ENCODE measurements at places on chromosomes 5 and 9.

DNA sequence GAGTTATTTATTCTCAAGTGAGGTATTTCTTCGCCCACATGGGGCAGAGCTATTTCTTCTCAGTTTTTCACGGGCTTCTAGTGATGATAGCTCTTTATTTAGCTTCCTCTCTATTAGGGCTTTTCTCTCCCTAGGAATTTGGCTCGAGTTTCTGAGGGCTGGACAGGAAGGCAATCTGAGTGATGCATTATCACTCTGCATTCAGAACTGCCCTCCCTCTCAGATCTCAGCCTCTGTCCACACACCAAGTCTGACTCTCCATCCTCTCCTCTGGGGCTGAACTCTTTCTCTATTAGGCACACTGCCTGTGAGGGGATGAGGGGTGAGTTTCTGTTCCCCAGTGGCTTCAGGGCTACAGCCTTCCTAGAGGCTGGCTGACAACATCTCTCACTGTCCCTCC, 14.9 kb upstream of the SCAMP1 start:
- no peak for DNase-seq

DNA sequence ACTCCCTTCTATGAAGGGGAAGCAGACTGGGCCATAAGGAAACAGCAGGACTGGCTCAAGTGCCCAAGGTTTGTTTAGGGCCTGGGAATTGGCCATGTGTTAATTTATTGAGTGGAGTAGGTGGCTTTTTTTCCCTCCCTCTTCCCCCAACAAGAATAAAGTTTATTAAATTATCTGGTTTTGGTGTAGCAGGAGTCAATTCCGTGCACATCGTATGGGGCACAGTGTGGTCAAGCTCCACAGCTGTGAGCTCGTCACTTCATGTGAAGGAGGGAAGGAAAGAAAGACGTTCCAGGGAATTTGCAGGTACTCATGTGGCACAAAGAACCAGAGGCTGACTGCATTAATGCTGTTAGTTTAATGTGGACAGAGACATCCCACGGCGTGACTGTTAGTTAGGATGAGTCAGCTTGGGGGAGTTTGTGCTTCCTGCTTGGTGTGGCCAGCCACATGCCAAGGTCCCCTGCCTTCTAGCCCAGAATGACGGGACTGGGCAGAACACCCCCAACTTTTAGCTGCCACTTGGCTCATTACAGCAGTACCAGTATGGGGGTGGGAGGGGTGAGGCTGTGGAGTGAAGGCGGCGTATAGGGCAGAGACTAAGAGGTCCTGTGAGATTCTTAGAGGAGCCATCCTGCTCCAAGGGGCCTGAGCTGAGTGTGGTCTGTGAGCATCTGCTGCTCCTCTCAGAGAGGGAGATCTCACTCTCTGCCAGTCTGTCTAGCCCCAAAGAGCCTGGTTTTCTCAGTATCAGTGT, 33.2 kb downstream of the CSF1R start:
- DNase-seq: no peak

GRCh38 chr5:42756606-42757601, at the start of gene CCDC152:
Gene CCDC152, plus strand, starts transcription at chr5:42756818. Its CDS starts 2,304 bp downstream, at chr5:42759122.
- peak; percentile 59 for DNase-seq

- DNase-seq: no peak
Observed at GRCh38 chr5:119396030-119396664, 40.3 kb downstream of the TNFAIP8 start.

- DNase-seq: no peak
Observed at GRCh38 chr9:36136894-36137391, 410 bp downstream of the GLIPR2 start.

DNA sequence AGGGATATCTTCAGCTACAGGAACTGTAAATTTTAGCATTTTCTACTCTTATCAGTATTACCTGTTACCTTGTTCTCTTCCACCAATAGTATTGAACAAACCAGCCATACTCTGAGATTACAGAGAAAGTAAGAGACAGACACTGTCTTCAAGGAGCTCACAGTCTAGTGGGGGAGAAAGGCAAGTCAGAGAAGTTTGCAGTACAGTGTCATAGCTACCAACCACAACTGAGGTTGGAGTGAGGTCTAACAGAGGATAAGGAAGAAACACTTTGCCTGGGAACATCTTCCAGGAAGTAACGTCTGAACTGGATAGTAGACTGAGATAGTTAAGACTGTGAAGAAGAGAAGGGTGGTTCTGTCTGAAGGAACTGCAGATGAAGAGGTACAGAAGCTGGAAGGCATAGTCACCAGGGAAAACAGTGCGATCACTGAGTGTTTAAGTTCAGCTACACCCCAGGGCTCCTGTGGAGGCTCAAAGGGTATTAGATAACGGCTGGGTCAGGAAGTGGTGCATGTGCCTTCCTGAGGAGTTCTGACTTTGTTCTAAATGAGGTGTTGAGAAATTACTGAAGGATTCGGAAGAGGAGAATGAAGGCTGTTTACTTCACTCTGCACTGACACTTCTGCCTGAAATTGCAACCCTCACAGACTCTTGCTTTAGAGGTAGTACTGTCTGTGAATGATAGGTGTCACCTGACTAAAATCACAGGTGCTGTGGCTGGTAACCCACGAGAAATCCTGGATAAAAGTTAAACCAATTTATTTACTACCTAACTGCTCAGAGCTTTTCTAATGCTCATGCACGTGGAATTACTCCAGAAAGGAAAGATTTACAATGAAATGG, 841.6 kb downstream of the MAT2B start:
- DNase-seq: no peak

DNA sequence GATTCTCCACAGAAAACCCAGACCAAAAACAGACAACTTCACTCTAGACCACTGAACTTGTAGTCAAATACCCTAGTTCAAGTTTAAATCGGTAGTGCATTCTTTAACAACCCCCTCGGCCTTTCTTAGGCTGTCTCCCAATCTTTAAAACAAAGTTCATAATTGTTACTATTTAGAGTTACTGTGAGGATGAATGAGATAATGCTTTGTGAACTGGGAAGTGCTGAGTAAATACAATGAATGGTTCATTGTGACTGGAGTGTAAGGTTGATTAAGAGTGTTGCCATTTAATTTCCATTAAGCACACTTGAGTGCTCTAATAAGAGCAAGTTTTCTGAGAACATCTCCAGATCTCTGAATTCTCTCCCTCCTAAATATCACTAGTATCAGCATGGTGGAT, 228.8 kb upstream of the PIK3R1 start:
- DNase-seq: no peak

DNA sequence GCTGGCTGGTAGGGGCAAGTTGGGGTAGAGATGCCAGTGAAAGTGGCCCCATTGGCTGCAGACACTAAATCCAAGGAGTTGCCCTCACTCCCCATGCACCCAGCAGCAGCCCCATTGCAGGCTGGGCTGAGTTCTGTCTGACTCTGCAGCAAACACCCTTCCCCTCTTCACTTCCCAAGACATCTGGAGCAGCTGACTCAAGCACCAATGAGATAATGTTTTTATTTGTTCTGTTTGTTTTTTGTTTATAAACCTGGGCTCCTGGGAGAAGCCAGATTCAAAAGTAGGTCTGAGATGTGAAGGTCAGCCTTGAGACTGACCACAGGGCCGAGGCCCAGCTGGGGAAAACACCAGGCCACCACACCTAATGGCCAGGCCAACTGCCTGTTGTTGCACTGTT, 545.9 kb upstream of the KLF4 start:
- DNase-seq: no peak

DNA sequence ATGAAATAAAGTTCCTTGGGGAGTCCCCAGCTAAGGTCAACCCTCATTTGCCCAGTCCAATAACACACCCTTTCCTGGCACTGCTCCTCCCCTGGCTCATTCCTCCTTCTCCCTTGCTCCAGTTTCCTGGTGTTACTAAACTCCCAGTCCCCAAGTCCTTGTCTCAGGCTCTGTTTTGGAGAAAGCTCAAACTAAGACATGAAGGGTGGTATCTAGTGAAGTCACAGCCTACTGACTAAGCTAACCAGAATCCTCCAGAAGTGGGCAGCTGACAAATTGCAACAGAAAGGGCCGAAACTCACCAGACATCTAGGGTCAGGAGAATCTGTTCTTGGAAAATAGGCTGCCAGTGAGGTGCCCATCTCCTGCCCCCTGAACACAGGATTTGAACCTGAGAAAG, 118.7 kb upstream of the NEK6 start:
- DNase-seq: no peak

- no peak for DNase-seq
Observed at GRCh38 chr5:172918421-172919371, 40.5 kb upstream of the RPL26L1 start.

DNA sequence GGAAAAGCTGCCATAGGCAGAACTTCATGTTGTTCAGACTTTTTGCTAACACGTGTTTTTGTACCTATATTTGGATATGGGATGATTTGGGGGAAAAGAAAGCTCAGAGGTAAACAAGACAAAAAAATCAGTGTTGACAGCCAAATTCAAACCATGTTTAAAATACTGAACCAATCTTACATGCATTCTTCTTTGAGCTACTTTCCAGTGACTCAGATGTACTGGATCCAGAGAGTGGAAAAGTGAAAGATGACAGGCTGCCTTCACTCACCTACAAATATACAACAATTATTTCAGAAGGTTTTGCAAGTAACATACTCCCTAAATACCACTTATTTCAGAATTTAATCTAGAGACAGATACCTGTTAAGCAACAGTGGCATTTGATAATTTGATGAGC, 165.7 kb downstream of the MPDZ start:
- no peak for DNase-seq

DNA sequence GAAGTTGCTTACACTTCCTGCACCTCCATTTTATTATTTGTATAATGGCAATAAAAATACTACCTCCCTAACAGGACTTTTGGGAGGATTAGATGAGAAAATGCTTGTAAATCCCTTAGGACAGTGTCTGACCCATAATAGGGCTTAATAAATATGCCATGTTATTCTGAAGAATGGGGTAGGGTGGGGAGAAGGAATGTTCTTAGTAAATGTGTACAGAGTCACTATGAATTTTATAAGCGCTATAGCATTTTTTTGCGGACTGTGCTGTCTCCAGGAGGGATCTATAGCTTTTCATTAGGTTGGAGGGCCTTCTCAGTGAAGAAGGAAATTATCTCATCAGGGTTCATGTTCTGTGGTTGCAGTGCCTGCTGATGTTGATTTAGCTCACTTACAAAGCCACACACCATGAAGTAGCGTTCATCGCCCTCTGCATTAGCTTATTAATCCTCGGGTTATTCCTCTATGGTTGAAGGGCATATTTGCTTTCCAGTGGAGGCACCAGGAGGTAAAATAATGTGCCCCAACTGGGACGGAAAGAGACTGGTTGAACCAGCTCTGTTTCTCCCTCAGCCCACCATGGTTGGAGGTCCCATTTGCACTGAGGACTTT, 497.1 kb downstream of the ARHGEF28 start:
- DNase-seq: no peak

DNA sequence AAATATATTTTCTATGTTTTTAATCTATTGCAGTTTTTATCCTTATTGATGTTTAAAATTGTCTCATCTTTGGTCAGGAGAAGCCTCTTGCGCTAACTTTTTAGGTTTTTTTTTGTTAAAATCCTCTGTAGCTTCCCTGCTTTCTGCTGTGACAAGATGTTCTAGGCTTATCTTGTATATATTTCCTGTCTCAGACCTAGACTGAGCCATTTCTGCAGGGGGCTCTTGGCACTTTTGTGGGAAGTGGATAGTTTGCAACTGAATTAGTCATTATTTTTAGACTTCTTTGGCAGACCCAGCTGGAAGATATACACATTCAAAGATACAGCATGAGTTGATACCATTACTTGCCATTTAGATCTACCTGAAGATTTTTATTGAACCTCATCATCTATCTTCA, 28.8 kb downstream of the TCERG1 start:
- no peak for DNase-seq

GRCh38 chr5:180133060-180133459, 61.5 kb upstream of the RNF130 start:
- DNase-seq: no peak

DNA sequence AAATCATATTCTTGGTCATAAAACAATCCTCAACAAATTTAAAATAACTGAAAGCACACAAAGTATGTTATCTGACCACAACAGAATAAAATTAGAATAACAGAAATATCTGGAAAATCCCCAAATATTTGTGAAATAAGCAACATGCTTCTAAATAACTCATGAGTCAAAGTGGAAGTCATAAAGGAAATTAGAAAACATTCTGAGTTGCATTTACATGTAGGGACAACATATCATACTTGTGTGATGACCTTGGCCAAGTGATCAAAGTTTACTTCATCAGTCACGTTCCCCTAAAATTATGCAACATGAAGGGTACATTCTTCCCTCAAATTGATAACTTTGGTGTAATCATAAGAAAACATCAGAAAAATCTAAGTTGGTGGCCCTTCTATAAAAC, 64.7 kb downstream of the CSF2 start:
- no peak for DNase-seq

- no peak for DNase-seq
Observed at GRCh38 chr5:128762661-128763306, 202.5 kb upstream of the SLC27A6 start.

DNA sequence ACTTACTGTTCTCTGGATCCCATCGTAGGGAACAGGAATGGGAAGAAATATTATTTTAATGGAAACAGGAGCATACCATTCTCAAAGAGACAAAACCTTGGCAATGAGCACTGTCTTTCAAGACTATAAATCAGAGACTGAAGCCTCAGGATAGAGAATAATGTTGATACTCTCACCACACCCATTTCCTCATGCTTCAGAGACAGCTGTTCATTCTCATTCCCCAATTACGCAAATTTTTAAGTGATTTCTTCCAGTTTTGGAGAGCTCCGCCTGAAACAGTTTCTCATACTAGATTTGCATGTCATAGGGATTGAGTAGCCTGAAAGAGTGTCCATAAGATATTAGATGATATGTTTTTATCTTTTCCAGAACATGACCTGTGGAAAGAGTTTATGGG, 290.5 kb upstream of the RASA1 start:
- no peak for DNase-seq

DNA sequence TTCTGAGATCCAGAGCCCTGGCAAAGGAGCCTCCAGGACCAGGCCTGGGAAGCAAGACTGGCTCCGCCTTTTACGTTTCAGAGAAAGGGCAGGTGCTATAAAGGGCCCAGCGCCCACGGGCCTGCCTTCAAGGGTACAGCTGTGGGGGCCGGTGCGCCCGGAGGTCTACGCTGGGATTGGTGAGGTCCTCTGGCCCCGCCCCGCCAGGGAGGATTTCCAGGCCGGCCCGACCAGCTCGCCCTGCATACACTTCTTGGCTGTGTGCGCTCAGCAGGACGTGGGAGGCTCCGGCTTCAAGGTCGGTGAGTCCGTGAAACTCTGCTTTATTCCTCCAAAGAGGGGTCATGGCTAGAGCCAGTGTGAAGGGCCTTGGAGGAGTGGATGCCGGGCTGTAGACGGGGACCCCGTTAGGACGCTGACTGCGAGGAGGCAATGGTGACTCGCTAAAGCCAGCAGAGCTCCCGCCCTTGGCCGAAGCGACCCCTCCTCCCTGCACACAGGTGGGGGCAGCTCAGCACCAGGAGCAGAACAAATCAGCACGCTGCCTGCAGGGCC, at the start of gene CKMT2:
Gene CKMT2 (plus strand): TSS at position 243 of the 555 bp plus-strand sequence. CDS start 17,811 bp downstream, outside the sequence.
- DNase-seq: no peak

GRCh38 chr9:76255781-76256455, 138.3 kb downstream of the RFK start:
- no peak for DNase-seq

GRCh38 chr9:72680593-72681282, 159.3 kb downstream of the TMC1 start:
- DNase-seq: no peak

- no peak for DNase-seq
Observed at GRCh38 chr5:30991462-30991861, 202.0 kb upstream of the CDH6 start.
